Keratinocyte (primary cell): ENCODE measurements at places on chromosomes 16 and 17.

GRCh38 chr16:74682556-74682955 is 15.9 kb upstream of the RFWD3 start:
- DNase-seq: no peak

DNA sequence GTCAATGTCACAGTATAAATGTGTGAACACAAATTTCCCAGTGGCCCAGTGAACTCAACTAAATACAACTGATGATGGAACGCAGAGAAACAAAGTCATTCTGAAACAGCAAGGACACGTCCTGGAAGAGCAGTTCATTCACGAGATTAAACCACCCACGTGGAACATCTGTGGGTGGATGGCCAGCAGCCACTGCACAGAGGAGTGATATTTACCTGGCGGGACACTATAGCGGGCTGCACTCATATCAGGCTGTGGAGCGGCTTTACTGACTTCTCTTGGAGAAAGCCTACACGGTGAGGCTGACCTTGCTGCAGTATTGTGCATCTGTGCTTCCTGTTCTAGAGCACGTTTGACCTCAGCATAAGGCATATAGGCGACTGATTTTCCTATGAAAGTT is 87.3 kb downstream of the TTC19 start:
- DNase-seq: no peak

DNA sequence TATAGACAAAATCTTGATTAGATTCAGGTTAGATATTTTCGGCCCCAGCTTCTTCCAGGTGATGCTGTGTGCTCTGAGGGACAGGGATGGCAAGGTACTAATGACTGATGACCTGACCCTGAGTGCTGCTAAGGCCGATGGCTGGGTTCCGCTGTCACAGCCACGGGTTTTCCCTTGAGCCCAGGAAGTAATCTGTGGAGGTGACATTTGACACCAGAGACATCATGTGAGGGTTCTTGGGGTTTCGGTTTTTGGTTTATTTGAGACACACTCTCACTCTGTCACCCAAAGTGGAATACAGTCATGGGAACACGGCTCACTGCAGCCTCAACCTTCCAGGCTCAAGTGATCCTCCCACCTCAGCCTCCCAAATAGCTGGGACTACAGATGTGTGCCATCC is 9.8 kb downstream of the OTOP3 start:
- DNase-seq: no peak

- no peak for DNase-seq
These were observed 2.3 kb downstream of the TMEM186 start for GRCh38 chr16:8795091-8795490.

DNA sequence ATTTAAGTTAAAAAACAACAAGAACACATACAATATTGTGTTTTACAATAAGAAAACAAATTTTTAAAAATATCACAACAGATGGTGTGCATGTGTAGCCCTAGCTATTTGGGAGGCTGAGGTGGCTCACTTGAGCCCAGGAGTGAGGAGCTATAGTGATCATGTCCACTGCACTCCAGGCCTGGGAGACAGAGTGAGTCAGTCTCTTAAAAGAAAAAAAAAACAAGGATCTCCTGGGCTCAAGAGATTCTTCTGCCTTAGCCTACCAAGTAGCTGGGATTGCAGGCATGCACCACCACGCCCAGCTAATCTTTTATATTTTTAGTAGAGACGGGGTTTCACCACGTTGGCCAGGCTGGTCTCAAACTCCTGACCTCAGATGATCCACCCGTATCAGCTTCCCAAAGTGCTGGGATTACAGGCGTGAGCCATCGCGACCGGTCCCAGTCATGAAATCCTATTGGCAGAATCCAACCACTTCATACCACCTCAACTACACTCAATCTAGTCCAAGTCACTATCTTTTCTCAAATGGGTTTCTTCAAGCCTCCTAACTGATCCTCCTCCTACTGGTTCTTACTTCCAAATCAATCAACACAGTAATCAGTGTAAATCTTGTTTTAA is 55.0 kb downstream of the STH start:
- no peak for DNase-seq
